ENCODE measurements at places on chromosomes 5 and 9.

GRCh38 chr5:127705120-127705892 is 2.1 kb downstream of the CCDC192 start:
- DNase-seq: no peak

DNA sequence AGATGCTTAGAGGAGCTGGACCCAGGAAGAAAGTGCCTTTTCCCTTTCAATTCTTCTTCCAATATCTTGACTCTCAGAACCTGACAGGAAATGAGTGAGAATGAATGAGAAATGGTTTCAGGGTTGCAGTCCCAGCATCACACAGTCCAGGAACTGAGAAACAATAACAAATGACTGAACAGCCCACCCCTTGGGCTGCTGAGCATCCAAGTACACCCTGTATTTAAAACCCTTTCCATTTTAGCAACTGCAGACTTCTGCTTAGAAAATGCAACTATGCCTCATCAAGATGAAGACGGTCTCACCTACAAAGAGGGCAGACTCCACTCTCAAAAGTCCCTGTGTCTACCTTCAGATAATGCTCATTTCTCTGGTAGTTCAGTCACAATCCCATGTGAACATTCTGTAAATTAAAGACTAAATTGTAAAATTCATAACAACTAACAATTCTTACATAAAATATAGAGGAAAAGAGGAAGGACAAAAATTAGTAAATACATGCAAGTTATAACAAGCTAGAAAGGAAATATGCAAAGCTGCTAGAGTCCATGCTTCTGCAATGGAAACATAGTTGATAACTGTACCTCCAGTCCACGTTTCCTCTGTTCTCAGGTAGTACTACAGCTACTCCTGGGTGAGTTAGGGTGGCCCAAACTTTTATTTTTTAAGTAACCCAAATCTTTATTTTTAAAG is 316.5 kb downstream of the ICE1 start:
- DNase-seq: no peak

GRCh38 chr9:122337556-122337929 is 33.3 kb upstream of the PTGS1 start:
- DNase-seq: no peak

- DNase-seq: no peak
Measured at GRCh38 chr9:74663439-74663838, 166.3 kb downstream of the RORB start.

DNA sequence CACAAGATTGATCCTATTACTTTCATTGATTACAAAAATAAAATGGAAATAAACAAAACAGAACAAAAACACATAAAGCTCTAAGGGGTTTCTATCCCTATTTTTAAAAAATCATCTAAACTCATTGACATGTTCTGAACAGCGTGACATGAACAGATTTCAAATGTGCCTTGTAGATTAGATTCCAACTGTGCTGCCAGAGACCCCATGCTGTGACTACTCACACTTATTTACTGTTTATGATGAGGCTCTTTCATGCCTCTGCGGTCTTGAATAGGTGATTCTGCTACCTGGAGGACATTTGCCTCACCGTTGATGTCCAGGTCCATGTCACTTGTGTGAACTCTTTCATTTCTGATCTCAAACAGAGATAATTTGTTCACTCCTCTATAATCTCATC is 990.2 kb downstream of the CDH12 start:
- DNase-seq: no peak

DNA sequence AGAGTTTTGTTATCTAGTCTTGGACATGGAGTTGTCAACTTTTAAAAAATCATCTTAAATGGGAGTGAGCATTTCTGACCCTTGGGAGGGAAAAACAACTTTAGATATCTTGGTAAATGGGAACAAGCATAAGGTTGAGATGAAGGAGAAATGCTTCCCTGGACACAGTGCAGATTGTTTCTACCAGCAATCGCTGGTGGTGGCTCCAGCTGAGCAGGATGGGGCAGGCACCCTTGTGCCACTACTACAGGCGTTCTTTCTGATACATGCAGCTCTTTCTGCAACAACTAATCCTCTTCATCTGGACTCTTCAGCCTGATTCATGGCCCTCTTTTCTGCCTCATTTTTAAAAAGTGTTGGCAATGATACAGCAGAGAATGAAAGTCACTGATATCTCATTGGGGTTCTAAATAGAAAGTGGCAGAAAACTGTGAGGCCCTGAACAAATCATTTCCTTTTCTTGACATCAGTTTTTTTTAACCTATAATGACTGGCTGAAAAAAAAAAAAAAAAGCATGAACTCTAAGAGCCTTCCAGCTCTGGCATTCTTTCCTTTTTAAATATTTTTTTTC is 409.4 kb upstream of the PTGER4 start:
- DNase-seq: no peak

- no peak for DNase-seq
Measured at GRCh38 chr5:133921979-133922378, 46.4 kb downstream of the C5orf15 start.

DNA sequence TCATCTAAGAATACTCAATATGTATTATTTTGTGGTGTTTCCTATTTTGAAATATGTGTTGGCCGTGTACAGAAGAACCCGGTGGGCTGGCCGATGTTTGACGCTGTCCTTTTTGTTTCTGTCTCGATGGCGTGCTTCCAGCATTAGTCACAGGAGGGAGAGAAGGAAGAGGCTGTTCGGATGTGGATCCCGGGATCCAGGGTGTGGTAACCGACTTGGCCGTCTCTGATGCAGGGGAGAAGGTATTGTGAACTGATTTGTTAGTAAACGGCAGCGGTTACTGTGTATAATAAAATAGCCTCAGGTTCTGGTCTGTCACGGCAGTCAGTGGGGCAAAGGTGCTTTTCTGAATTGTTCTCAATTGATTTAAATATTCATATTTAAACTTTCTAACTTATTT is 275.0 kb downstream of the ARHGEF28 start:
- no peak for DNase-seq

DNA sequence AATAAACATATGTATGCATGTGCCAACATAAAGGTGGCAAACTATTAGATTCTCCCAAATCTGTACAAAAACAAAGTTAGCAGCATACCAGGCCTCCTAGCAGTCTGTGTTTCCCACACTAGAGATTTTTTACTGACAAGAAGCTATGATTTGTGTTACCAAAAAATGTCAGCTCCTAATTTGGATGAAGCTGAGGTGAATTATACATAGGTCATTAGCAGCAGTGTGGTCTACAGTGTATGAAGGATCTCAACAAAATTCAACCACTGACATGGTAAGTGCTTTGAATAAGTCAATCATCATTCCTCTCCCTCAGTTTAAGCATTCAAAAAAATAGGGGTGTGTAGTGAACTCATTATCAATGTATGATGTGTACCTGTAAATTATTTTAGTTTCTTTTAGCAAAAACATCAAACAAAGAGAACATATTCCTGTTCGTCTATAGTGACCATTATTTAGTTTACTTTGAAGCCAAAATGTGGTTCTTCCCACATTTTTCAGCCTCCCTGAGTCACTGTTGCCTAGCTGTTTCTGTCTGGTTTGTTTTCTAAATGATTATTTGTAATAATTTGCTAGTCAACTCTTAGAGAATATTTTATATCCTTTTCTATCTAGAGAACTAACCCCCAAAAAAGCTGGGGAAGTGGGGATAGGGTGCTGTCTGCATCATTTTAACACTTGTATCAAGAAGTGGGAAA is 52.1 kb upstream of the RGMB start:
- no peak for DNase-seq

DNA sequence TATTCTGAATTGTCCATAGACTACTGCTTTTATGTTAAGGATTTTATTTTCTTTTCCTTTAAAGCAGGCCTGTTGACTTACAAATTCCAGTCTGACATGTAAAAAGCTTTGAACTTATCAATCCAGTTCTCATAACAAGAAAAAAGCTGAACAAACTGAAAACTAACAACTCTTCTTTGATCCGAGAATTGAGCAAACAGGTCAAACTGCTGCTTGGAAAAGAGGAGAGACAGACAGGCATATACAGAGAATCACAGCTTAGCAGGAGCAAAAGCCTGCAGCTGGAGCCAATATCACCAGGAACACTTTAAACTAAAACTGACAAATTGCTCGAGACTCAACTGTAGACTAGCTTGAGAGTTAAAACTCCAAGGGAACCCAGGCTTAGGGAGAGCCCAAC is 85.8 kb downstream of the HINT1 start:
- DNase-seq: no peak

DNA sequence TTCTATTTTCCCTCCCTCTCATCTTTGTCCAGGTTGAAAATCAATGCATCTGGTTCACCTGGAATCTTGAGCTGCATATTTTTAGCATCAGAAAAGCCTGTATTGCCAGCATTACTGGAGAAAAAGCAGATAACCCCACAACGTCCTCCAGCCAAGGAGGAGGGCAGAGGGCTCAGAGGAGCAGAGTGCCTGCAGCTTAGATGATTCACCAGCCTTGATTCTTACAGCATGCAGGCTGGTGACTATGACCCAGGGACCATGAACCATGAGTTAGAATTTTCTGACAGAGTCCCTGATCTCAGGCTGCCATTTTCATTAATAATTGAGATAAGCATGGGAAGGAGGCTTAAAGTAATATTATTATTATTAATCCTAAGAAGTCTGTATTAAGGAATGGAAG is 278.2 kb downstream of the BRINP1 start:
- DNase-seq: no peak

DNA sequence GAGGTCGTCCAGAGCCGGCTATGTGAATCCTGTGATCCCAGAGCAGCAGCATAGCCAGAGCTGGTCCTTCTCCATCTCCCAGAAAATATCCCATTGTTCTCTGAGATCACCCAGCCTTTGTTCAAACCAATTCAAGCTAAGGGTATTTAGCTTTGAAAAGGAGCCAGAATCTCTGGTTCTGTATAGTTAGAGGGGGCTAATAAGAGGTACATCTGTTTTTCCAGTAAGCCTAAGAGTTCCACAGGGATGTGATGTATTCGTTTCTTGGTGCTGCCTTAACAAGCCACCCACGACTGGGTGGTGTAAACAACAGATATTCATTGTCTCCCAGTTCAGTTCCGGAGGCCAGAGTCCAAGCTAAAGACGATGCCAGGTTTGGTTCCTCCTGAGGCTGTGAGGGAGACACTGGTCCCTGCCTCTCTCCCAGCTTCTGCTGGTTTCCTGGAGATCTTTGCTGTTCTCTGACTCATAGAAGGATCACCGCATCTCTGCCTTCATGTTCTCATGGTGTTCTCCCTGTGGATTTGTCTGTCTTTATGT is 344.8 kb downstream of the MTRR start:
- DNase-seq: no peak

GRCh38 chr9:80699511-80699998 is 989.8 kb downstream of the TLE1 start:
- DNase-seq: no peak

DNA sequence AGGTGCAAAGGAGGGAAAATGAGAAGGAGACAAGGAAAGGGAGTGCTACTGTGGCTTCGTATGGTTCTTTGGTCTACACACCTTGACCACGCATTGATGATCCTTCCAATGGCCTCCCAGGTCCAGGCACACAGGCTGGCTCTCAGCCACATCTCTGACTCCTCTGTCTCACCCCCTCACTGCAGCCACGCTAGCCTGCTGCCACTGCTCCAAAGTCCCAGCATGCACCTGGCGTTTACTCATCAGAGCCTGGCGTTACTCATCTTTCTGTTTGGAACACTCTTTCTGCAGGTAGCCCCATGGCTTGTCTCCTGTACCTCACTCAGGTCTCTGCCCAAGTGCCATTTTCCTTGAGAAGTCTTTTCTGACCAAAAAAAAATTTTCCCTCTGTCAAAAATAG is 195.5 kb downstream of the SNCAIP start:
- DNase-seq: no peak

DNA sequence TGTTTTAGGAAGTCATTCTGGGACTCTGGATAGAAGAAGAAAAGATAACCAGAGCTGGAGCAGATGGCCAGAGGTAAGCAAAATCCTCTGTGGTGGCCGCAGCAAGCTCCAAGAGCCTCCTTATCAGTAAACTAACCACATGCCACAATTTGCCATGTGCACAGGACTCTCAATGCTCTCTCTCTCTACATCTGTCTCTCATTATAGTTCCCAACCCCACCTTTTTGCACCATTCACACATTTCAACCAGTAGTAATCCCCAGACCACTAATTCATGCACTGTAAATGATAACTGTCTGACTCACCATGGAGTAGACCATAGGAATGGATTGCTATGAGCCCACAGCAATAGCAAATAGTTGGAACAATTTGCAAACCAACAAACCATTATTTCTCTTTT is 526.1 kb downstream of the TLR4 start:
- DNase-seq: no peak

- DNase-seq: no peak
Measured at GRCh38 chr5:132467287-132467984, 23.1 kb downstream of the IRF1 start.

DNA sequence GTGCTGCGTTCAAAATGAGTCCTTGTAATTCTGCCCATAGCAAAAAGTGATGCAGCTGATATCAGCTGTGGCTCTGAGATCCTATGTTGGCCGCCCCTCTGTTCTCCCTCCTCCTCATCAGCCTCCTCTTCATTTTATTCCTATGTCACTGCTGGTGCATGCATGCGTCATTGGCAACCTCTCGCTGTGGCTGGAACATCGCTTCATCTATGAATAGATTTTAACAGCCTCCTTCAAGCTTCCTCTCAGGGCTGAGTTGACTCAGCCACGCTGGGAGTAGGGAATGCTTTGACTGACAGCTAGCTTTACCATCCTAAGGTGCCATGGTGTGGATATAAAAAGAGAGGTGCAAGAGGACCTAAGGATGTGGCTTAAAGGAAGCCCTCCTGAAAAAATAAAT is 303.5 kb downstream of the PLK2 start:
- DNase-seq: no peak

DNA sequence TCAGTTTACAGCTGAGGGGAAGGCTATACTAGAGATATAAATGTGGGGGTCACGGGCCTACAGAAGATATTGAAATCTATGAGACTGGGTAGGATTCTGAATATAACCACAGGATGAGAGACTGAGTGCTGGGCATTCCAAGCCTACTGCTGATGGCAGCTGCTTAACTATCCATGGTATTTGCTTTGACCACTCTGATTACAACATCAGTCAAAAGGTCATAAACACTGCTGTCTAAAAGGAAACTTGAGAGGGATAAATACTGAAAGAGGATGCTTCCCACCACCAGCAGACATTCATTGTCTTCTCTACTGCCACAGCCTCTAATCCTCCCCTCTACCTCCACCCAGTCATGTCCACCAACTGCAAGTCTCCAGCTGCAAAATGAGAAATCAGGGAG is 3.8 kb downstream of the ZNF622 start:
- DNase-seq: no peak

DNA sequence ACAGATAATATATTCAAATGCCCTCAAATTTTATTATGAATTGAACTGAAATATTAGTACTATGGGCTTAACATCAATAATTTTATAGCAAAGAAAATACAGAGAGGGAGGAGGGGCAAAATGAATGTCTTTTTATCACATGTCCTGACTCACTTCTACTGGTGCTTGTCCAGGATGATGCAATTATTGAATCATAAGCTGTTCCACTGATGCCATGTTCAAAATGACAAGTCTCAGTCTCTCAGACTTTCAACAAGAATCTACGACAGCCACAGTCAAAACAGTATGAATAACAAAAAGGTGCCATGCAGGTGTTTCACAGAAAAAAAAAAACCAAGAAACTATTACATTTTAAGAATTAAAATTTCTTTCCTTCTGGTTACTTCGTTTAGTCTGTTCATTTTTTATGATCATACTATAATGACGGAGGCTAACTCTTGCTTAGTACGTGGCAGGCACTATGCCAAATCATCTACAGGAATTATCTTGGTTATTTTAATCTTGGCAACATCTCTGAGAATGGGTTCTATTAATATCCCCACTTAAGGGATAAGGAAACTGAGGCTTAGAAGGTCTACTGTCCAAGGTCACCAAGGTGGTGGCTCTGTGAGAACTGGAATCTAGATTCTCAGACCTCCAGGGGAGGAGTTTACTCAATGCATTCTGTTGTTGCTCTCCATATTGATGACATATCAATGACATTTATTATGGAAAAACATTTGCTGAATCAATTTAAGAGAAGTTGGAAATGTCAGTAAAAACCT is 61.5 kb downstream of the NR3C1 start:
- DNase-seq: no peak

All from mesothelial cell of epicardium (in vitro differentiated cells).